Right kidney (tissue), 9 donors: ENCODE measurements at places on chromosomes 11 and 22.

- DNase-seq = peak; percentile 68
Observed at GRCh38 chr11:117299351-117300282, 8.5 kb downstream of the BACE1-AS start.

GRCh38 chr11:37504060-37504611, 906.1 kb upstream of the RAG2 start:
- DNase-seq = no peak

- DNase-seq = no peak
Observed at GRCh38 chr11:111605681-111606080, 3.4 kb downstream of the SIK2 start.

DNA sequence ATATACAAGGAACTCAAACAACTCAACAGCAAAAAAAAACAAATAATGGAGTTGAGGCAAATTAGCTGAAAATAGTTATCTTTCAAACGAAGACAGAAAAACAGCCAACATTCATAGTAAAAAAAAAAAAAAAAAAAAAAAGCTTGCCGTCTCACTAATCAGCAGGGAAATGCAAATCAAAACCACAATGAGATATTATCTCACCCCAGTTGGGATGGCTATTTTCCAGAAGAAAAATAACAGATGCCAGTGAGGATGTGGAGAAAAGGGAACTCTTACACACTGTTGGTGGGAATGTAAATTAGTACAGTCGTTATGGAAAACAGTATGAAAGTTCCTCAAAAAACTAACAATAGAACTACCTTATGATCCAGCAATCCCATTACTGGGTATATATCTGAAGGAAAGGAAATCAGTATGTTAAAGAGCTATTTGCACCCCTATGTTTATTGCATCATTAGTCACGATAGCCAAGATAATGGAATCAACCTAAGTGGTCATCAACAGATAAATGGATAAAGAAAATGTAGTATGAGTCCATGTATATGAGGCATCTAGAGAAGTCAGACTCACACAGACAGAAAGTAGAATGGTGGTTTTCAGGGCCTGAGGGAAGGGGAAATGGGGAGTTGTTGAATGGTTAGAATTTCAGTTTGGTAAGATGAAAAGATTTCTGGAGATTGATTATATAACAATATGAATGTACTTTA, 56.0 kb downstream of the USP35 start:
- DNase-seq = no peak

- DNase-seq = no peak
Observed at GRCh38 chr11:130622141-130622542, 173.7 kb downstream of the ADAMTS15 start.

- no peak for DNase-seq
Observed at GRCh38 chr11:23155503-23155902, 295.2 kb upstream of the CCDC179 start.

DNA sequence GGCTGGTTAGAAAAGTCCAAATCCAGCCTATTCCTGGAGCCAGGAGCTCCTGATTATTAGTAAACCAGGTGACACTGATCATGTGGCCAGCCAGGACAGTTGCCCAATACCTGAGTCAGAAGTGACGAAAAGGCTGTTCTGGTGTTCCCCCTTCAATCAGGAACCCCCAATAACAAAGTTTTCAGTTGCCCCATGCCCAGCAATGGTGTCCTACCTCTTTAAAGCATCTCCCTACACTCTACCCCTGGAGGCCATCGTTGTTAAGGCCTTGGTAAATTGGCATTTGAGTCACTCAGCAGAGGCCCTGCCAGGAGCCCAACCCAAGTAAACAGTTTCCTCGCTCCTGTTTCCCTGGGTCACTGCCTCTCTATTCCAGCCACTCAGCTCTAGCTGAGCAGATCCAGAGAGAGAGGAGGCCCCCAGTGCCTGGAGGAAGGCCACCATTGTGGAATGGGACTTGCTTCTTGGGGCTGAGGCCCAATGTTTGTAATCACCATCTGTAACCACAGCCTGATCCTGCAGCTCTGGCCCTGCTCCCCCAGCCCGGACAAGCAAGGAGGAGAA, 25.0 kb downstream of the ARHGAP1 start:
- DNase-seq = peak; percentile 13

- DNase-seq = no peak
Observed at GRCh38 chr11:11757909-11758308, 83.9 kb upstream of the USP47 start.

DNA sequence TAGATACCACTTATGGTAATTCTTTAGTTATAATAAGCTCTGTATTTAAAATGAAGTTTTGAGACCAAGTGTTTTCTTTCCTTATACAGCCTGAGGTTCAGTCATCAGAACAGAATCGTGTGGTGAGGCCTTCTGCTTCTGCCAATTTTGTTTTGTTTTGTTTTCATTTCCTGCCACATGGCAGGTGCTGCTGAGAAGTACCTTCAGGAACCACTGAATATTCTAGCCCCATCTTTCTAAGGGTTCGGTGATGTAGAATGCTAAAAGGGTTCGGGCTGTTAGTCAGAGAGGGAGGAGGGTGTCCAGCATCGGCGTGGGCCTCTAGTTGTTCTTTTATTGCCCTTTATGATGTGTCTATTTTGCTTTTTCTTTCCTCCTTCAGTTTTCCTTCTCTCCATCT, 25.8 kb downstream of the TNRC6B start:
- DNase-seq = no peak

DNA sequence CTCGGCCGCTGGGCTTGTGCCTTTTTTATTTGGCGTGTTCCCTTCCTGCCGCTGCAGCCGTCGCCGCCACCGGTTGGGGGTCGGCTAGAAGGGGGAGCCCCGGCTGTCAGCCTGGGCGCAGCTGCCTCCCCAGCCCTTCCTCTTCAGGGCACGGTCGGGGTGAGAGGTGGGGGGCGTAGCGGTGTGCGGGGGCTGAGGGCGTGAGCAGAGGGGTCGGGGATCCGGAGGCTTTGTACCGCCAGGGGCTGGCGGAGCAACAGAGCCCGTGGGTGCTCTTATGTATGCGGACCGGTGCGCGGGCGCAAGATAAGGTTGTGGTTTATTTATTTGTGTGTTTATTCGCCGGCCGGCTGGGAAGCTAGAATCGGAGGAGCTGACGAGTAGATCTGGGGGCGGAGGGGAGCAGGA, 477 bp downstream of the ZBTB16 start:
- peak; percentile 73 for DNase-seq

GRCh38 chr22:21760640-21761039, 25.0 kb upstream of the YPEL1 start:
- no peak for DNase-seq

GRCh38 chr11:64846998-64847666, 2.7 kb upstream of the CDC42BPG start:
- DNase-seq = peak; percentile 73

DNA sequence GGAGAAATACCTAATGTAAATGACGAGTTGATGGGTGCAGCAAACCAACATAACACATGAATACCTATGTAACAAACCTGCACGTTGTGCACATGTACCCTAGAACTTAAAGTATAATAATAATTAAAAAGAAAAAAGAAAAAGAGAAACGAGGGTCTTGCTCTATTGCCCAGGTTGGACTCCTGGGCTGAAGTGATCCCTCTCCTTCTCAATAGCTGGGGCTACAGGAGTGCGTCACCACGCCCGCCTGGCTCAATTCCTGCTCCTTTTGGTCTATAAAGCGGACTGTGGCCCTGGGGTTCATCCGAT, 521 bp upstream of the PTS start:
- DNase-seq = no peak
